Breast epithelium (tissue), 4 donors: ENCODE measurements at places on chromosomes 3 and 15. TPM values are rescaled to one million over a fixed set of nuclear protein-coding genes. Genes with fewer than 3 reads are reported as not detected.

DNA sequence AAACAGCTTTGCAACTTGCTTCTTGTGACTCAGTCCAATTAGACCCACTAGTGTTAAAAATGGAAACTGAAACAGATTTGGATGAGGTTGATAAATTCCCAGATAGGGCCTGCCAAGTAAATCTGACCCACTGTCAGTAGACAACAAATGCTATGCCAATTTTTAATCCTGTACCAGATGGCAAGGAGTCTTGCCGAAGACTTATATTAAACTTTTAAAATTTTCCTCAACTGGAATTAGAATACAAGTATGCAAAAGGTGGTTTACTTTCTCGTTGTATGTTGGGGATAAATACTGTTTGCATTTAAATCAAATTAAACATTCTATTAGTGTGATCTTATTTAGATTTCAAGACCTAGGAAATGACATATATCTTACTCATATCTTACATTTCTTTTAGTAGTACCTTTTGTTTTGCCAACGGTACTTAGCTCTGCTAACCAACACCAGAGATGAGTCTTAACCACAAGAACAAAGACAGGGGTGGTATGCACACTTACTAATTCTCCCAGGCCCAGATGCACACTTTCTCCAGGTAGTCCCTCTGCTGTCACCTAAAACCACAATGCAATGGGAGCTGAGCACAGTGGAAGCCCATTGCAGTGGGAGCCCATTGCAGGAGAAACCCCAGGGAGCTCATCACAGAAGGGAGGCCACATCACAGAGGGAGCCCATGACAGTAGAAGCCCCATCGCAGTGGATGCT, 77.8 kb downstream of the WWTR1 start:
- DNase-seq, result no peak

The CPEB1 gene
- 4.6 TPM for total RNA-seq

GRCh38 chr3:129605922-129606635, 397 bp downstream of the PLXND1 start:
- DNase-seq, result no peak

GRCh38 chr15:92467245-92467644, 73.6 kb downstream of the ST8SIA2 start:
- no peak for DNase-seq

The EDEM1 gene
- total RNA-seq, result 34.9 TPM

The CYP1A2 gene
- total RNA-seq, result not detected

The GHSR gene
- not detected for total RNA-seq

The ST8SIA2 gene
- not detected for total RNA-seq

GRCh38 chr3:85660451-85660850, 701.7 kb downstream of the CADM2 start:
- no peak for DNase-seq

DNA sequence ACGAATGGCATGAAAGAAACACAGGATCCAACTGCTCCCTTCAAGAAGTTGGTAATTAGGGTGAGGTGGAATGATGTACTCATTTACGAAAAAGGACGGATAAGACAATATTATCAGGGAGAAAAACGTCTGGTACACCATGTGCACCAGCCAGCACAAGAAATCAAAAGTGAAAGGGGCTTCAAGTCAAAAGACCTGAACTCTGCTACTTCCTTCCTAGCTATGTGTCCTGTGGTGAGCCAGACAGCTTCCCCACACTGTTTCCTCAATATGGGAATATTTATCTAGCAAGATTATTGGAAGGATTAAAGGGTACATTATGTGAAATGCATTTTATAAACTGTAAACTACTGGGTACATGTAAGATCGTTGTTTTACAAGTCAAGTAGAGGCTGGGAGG, 33.9 kb downstream of the RAB27A start:
- DNase-seq, result no peak

- no peak for DNase-seq
Observed at GRCh38 chr3:151538456-151539393, 77.9 kb upstream of the IGSF10 start.

GRCh38 chr3:159760046-159760445, 228.6 kb upstream of the IL12A start:
- DNase-seq, result no peak

The TRH gene
- total RNA-seq, result not detected

- no peak for DNase-seq
Observed at GRCh38 chr15:66190746-66191145, 62.8 kb downstream of the MEGF11 start.

GRCh38 chr15:67114846-67115585, 49.6 kb downstream of the SMAD3 start:
- no peak for DNase-seq

DNA sequence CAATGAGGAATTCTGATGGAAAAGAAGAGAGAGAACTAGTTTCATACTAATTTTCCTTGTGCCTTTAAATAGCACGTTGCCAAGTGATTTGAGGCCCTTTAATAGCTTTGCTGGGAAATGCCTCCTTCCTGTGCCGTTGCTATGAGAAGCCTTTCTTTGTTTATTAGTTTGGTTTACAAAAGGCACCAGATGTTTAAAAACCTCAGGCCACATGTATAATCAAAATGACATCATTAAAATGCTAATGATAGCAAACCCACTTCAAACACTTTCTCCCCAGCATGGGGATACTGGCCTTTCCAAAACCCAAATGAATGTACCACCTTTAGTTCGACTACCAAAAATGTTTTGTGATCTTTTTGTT, 50.0 kb upstream of the TBC1D23 start:
- DNase-seq, result no peak

The AMIGO3 gene
- total RNA-seq, result 0.98 TPM

The ARGFX gene
- total RNA-seq, result not detected

The MCF2L2 gene
- 1.5 TPM for total RNA-seq

The TMC3 gene
- 1.6 TPM for total RNA-seq

The TNFSF10 gene
- total RNA-seq, result 37.0 TPM

The LRRIQ4 gene
- total RNA-seq, result 0.15 TPM

- no peak for DNase-seq
Observed at GRCh38 chr3:69890084-69890483, 109.4 kb upstream of the SAMMSON start.
